ENCODE measurements at places on chromosomes 11 and 22.

- no peak for DNase-seq
Measured at GRCh38 chr11:67468456-67468758, 644 bp downstream of the TMEM134 start.

GRCh38 chr11:120598517-120599257 is 87.1 kb downstream of the GRIK4 start:
- no peak for DNase-seq

DNA sequence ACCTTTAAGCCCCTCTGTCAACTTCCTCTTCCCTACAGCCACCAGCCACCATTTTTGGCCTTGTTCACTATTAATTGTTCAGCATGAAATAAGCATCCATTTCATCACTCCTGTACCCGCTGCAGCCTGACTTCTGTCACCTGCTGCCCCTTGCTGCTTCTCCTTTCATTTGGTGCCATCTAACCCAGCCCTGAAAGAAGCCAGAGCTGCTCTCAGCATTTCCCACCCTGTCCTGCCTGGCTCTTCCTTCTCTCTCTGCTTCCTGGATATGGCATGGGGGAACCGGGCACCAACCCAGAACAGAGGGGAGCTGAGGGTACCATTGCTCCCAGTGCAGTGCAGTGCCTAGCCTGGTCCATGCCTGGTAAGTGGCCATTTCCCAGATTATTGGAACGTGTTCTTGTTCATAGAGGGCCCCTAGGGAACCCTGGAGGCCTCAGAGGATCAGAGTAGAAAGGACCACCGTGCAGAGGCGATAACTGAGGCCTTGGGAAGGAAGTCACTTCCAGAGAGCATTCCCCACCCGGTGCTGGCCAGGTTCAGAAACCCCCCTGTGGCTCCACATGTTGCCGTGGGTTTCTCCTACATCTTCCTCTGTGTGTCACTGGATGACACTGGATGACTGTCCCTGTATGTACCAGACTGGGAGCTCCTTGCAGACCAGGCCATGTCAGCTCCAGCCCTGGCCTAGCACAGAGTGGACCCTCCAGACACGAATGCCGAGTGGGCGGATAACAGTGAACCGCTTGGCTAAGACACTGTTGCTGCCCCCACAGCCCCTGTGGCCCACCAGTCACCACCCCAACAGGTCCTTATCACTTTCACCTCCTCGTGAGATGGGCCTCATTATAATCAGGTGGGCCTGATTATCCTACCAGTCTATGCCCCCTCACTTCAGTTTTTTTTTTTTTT is 4.7 kb downstream of the YDJC start:
- DNase-seq = no peak

GRCh38 chr11:14445542-14446530 is 53.8 kb downstream of the COPB1 start:
- no peak for DNase-seq

- DNase-seq = no peak
Measured at GRCh38 chr22:17880020-17880419, 105.8 kb upstream of the BID start.

DNA sequence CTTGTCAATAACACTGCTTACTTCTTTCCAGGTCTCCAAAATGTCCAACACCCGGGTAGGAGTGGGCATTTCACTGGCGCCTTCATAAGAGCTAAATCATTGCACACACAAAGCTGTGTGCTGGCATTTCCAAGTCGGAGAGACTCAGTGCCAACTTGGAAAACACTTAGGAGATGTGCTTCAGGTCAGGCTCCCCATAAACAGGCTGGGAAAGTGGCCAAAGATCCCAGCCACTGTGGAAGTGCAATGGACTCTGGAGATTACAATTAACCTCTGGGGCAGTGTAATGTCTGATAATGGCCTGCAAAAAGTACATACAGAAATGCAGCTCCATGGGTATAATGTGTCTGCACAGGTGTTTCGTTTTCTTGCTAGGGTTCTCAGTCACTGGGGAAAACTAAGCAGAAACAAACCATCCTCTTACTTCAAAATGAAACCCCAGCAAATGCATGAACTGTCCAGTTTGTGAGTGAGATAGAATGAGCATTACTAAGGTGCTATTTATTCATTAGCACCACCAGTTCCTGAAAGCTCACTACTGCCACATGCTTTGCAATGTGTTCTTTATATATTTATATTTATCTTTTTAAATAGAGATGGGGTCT is 79.0 kb downstream of the ABTB2 start:
- no peak for DNase-seq

DNA sequence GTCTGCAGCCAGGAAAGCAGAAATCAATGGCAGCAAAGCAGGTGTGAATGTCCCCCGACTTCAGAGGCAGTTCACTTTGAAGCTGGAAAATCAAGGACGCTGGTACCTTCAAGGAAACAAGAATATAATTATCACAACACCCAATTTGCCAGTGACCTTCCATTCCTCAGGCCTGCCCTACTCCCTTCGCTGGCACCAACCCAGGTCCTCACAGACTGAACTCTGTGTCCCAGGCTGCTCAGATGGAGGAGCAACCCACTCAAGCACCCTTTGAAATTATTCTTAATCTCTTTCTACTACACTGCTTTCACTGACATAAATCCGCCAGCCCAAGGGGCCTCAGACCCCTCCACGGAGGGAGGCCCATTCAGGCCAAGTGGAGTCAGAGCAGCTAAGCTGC is 64.7 kb upstream of the WT1 start:
- no peak for DNase-seq

GRCh38 chr11:107780775-107781174 is 68.9 kb upstream of the SLN start:
- no peak for DNase-seq

DNA sequence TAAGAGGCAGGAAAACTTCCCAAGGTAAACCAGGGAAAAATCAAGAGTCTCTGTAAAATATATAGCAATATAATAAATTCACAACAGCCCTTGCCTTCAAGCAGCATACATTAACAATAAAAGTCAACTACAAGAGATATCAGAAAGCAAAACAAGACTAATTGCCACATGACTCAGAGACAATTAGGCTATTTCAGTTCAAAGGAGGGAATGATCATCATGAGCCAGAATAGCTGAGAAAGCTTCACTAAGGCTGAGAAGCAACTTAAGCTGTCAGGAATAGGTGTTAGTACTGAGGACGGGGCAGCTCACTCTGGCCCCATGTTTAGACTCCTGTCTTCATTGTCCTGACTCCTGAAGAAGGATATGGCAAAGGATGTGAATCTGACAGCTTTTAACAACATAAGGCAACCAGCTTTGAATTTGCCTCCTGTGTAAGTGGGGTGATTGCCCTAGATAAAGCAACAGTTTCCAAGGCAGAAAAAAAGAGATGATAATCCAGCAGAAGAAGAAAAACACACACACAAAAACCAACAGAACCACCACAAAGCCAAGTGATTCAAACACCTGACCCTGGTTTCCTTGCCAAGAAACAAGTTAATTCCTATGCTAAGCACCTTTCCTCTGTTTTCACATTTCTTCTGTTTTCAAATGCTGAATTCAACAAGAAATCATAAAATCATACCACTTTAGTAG is 60.8 kb downstream of the SIK3 start:
- DNase-seq = no peak

- DNase-seq = peak; percentile 82
Measured at GRCh38 chr11:62546244-62546928, at the start of gene AHNAK. Gene AHNAK (minus strand): TSS chr11:62546806. CDS start chr11:62536098, 10,708 bp downstream.

GRCh38 chr11:85673393-85673792 is 8.5 kb upstream of the CREBZF start:
- peak; percentile 61 for DNase-seq

DNA sequence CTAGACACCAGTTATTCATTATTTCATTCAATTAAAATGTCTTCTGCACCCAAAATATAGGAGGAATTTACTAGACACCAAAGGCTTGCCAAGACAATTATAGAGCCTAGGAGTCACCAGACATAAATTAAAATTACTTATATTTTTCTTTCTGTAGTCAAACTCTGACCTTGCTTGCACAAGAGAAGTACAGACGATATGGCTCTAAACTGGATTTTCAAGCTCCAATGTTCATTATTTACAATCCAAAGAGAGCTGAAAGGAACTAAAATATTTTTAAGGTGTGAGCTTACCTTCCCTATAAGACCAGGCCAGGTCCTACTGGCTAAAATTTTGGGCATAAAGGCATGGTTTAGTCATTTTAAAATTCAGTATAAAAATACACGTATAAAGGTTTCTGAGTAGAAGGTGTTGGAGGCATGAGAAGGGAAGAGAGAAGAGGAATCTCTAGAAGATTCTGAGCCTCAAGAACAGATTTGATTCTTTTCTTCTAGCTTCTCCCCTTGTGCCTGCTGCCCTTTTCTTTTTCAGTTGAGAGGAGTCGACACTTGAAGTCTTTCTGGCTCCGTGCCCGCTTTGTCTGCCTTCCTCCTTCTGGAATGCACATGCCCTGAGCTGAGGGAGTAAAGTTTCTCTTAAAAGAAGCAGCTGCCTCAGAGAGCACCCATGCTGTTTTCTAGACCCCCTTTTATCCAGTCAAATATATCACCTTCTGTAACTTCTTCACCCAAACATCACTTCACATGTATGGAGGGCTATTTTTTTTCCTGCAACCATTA is 13.5 kb downstream of the C11orf97 start:
- DNase-seq = no peak

DNA sequence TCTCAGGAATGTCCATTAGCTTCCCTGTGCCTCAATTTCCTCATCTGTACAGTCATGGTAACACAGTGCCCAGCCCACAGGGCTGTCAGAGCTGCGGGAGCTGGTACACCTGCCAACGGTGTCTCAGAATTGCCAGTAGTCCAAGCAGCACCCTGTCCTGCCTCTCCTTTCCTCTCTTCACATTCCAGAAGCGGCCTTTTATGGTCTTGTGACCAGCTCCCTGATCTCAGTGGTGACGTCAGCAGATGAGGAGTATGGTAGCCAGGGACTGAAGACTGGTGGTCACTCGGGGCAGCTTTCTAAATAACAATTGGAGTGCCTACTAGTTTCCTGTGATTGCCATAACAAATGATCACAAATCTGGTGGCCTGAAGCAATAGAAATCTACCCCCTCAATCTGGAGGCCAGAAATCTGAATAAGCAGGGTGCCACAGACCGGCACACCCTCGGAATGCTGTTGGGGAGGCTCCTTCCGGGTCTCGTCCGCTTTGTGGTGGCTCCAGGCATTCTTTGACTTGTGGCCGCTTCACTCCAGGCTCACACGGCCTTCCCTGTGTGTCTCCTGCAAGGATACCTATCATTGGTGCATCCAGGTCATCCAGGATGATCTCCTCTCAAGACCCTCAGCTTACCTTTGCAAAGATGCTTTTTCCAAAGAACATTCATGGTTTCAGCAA is 2.1 kb downstream of the FADD start:
- DNase-seq = no peak

Data from activated CD4-positive, alpha-beta T cell treated with anti-CD3 and anti-CD28 coated beads, Interleukin-2, Interleukin-6, amounts not matched to agents 100 ng/mL and 50 ng/mL, durations not matched to agents 16 hours and 8 hours (primary cell).